CD4-positive, alpha-beta T cell treated with Interleukin-2 at 100 ng/mL for 4 hours (primary cell): ENCODE measurements at places on chromosomes 12 and 14.
A peak's percentile ranks its signal among the peaks of the same experiment; 100 is the strongest.

DNA sequence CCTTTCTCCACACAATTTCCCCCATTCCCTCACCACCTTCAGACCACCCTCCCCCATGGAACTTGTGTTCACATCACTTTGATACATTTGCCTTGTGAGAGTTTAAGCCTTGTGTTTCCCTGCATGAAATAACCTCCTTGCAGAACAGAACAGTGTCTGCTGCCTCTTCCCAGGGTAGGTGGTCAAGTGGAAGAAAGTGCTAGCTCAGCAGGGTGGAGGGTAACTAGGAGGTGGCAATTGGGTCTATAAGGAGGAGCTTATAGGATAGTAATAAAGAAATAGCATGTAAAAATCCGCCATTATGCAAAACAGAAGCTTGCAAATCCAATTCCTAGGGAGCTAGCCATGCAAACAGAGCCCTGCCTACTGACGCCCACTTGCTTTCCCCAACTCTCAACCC is 13.9 kb upstream of the KRT8 start:
- DNase-seq, result no peak

DNA sequence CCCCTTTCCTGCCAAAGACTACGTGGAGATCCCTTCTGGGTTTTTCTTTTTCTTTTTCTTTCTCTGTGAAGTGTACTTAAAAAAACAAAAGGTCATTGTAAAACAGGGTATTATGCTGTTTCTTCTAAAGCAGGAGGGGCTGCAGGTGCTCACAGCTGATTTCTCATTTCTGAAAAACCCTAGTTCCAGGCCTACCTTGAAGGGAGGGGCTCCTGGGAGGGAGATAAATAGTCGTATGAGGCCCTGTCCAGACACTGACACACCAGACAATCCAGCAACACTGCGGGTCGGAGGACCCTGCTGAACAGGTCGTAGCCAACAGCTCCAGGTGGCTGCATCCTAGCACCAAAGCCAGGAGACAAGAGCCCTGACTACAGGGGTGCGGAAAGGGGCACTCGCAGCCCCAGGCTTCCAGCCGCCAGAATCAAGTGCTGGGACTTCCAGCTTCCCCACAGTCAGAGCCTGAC is 41.1 kb downstream of the PSMA6 start:
- DNase-seq, result no peak

- peak; percentile 29 for DNase-seq
These were observed 237.6 kb upstream of the AMIGO2 start for GRCh38 chr12:47317175-47317915.

DNA sequence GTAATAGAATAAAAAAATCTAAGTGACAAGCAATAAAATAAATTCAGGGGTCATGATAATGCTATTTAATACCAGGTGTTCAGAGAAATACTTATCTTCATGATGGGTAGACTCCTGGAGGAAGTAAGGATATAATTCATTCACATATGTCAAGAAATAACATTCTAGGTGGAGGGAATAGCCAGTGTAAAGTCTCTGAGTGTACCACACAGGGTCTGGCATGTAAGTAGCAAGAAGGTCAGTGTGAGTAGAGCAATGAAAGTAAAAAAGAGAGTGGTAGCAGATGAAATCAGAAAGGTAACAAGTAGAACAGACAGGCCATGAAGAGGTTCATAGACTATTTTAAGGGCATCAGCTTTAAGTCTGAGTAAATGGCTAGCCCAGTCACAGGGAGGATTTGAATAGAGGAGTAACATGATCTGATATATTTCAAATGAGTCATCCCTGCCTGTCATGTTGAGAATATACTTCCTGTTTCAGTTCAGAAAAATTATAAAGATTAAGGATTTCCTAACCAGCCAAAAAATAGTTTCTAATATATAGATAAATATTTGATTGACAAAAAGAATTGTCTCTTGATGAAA is 519.9 kb downstream of the C12orf50 start:
- no peak for DNase-seq

DNA sequence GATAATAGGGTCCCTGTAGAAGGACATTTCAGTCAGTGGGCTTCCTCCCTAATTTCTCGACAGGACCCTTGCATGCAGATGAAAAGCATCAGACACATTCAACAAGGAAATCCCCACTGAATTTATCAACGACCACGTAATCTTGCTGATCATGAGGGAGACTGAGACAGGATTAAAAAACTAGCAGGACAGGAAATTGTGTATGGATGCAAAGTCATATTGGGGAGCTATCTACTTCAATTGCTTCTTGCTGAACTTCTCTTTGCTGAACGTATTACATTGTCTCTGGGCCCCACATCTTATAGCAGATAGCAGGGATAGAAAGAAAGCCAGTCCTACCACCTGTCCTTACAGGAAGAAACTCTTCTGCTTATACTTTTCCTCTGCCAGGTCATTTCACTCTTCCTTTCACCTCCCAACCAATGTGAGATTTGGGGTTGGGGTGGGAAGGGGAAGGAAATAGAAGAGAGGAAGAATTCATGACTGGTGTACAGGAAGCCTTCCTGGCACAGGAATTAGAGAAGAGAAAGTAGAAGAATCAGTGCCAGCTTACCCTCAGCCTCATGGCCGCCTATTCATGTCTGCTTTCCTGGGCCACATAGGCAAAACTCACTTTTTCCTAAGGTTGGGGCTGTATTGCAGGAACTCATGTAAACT is 333.3 kb downstream of the ZFP36L1 start:
- DNase-seq, result no peak

DNA sequence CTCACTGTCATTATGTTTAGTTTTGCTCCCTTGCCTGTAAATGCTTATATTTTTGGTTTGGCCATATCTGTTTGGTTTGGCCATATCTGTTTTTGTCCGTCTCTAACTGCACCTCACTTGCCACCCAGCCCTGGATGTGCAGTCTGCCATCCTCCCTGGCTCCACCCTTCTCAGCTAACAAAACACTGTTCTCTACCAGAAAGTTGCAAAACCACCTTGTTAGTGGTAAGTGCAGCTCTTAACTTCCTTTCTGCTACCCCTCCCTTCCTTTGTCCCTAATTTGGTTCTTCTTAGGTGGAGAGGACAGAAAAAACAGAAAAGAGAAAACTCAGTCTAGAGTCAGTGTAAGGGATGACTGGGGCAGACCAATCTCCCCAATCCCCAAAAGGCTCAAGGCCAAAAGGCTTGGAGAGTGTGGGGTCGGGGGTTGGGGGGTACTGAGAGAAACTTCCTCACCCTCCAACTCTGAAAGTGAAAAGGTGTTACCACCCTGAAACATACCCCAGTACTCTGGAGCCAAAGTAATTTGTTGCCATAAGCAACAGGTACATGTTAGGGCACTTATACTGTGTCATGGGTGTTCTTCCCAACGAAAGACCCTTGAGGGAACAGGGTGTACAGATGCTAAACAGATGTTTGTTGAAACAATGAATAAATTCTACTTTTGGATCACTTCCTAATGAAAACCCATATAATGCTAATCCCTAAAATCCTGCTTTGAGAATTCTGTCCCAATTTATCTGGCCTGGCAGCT is 5.0 kb downstream of the BIN2 start:
- peak; percentile 78 for DNase-seq

- no peak for DNase-seq
These were observed 237.9 kb upstream of the NAV3 start for GRCh38 chr12:77592836-77593235.

DNA sequence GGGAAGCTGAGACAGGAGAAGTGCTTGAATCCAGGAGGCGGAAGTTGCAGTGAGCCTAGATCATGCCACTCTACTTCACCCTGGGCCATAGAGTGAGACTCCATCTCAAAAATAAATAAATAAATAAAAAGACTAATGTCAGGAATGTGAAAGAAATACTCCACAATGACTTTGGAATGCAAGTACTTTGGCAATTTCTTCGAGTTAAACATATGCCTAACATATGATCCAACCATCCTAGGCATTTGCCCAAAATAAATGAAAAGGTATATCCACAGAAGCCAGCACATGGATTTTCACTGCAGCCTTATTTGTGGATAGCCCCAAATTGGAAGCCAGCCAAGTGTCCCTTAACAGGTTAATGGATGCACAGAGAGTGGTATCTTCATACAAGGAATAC is 357.9 kb upstream of the TMEM132C start:
- DNase-seq, result no peak

GRCh38 chr14:49314737-49315136 is 271.4 kb downstream of the RPS29 start:
- DNase-seq, result no peak

- DNase-seq, result no peak
These were observed 32.1 kb downstream of the PRMT8 start for GRCh38 chr12:3523058-3523457.

DNA sequence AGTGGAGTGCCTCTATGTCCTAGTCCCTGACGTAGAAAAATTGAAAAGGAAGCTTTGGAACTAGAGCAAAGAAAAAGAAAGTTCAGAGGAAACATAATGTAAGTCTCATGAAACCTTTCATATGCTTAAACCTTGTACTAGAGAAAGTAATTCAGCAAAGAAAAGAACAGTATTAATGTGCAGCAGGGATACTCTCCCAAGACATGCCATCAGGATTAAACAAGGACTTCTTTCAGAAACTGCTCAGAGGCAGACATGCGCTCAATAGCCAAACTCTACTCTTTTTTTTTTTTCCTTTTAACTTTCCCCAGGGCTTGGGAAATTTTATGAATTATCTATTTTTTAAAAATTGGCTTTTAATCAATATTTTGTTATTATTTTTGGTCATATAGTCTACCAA is 7.1 kb upstream of the ASB8 start:
- no peak for DNase-seq
